ENCODE measurements at places on chromosomes 11 and 22.
A peak's percentile ranks its signal among the peaks of the same experiment; 100 is the strongest.

DNA sequence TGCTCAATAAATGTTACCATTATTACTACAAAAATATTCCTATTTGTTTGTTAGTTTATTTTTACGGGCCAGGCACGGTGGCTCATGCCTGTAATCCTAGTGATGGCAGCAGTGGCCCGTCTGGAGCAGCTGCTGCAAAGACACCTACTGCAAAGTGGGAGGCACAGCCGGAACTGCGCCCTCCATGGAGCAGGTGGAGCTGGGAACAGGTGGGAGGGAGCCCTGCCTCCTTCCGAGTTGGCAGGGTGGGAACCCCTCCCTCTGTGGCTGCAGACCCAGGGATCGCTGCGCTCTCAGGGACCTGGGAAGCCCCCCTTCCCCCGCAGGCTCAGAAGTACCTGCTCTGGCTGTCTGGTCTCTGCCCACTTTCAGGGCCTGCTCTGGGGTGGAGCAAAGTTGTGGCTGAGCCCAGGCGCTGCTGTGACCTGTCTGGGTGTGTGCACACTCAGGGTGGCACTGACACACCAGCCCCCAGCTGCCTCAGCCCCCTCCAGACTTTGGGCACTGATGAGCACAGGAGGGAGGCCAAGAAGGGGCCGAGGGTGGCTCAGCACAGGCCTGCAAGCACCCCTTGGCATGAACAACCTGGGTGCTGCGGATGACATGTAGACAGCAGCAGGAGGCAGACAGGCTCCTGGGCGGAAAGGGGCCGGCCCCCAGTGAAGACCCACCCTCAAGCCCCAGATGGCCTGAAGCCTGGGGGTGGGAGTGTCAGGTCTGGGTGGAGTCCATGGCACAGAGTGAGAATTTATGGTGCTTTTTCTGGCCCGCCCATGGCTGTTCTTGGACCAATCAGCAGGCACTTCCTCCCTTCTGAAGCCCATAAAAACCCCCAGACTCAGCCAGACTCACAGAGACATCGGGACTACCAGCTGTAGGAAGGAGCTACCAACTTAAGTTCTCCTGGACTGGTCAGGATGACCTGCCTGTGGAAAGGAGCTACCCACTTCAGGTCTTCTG lies 103.7 kb upstream of the CLMP start:
- no peak for DNase-seq

DNA sequence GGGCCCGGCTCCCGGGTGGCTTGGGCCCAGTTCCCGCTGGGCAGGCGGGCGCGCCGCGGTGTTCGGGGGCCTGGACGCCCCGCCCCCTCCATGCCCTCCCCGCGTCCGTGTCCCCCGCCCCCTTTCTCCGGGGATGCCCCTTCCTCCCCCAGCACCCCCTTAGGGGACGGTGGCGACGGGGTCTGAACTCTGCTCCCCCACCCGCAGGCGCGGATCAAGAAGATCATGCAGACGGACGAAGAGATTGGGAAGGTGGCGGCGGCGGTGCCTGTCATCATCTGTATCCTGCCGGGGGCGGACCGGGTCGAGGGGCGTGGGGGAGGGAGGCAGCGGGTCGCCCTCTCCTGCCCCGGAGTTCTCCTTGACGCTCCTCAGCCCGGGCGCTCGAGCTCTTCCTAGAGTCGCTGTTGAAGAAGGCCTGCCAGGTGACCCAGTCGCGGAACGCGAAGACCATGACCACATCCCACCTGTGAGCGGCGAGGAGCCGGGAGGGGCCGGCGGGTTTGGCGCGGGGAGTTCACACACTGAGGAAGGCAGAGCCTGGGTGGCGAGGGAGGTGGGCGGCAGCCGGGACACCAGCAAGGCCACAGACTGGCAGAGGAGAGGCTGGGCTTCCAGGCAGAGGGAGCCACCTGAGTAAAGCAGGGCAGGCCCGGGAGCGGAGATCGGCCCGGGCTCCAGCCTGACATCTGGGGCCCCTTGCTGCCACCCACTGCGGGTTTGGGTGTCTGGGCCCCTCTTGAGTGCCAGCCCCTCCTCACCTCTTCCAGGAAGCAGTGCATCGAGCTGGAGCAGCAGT lies 546 bp downstream of the DRAP1 start:
- peak; percentile 11 for DNase-seq

DNA sequence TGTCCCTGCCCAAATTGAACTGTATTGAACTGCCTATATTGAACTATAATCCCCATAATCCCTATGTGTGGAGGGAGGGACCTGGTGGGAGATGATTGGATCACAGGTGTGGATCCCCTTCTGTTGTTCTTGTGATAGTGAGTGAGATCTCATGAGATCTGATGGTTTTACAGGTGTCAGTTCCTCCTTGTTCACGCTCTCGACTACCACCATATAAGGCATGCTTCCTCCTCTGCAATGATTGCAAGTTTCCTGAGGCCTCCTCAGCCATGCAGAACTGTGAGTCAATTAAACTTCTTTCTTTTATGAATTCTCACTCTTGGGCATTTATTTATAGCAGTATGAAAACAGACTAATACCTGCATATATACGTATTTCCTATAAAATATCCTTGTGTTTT lies 206.5 kb upstream of the PDGFD start:
- no peak for DNase-seq

DNA sequence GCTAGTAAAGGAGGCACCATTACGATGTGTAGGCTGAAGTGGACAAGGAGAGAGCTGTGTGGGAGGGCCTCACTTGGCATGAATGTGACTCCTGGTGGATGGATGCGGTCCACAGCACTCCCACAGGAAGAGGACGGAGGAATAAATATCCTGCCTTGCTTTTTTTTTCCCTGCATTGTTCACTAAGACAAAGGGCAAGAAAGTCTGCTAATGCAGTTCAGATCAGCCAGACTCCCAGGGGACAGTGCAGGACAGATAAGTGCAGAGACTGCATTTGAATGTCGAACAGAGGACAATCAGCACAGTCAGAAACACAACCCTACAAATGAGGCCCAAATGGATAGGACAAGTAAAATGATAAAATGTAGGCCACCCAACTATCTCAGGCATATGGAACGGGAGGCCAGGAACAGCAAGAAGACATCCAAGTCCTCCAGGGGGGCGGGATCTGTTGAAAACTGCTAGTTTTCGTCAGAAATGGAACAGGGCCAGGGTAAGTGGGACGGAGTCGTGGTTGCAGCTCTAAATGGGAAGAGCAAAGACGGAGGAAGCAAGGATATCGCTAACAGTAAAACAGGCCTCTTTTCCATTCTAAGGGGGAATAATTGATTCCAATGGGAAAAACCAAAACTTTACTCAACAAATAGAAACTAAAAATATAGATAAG lies 25.2 kb upstream of the OR8B8 start:
- no peak for DNase-seq

DNA sequence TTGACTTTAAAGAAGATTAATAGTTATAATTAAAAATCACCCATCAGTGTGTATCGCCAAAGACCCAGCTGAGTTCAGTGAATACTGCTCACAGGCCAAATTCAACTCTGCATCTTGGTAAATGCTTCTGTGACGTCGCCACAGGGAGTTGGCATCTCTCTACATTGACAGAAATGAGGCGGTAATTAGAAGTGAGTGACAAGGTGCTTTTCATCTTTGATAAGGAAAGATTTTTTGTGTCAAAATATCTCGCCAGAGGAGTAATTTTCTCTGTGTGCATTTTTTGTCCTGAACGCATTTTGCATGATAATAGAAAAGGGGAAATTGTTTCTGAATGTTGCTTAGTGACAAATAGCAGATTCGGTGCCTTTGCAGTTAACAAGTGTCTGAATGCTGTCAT lies 345.8 kb downstream of the CNTN5 start:
- DNase-seq: no peak

DNA sequence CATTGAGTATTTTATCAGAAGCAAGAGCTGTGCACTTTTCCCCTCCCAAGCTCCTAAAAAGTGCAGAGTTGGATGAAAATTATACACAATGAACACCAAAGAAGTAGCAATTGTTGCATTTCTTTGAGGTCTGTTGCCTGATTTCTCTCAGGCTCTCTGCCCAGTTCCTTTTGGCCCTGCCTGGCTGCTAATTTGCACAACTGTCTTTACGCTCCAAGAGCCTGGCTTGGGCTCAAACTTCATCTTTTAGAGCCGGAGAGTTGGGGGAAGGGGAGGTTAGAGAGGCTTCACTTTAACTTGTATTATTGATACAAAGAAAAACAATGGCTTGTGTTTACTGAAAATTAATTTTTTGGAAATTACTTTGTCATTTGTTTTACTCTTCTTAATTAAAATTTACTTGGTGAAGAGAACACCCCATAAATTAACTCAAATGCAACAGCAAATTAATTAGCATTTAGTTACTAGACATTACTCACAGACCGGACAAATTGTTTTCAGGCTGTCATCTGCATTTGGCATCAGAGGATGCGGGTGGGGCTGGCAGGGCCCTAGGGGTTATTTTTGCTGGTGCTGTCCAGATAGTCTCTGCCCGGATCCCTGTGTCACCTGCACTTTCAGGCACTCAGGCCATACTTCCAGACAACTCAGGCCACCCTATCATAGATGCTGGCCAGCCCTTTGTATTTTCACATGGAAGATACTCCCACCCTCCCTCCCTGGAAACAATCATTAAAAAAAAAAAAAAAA lies 407.3 kb downstream of the NXPE2 start:
- no peak for DNase-seq

GRCh38 chr11:5297721-5298323 lies 3.9 kb downstream of the OR51B4 start:
- DNase-seq: no peak

DNA sequence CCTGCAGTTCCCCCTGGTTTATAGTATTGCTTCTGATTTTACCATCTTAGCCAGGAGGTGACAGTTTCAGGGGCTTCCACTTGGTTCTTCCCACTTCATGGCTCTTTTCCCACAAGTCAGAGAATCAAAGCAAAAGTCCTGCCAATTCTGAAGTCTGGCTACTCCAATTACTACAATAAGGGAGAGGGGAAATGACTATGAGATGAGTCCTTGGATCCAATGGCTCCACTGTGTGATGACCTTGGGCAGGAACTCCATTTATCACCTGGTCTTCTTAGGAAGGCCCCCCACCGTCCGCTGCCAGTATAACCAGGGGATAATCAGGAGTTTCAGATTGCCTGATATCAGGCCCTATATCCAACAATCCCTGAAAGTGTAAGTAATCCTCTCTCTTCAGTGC lies 31.6 kb upstream of the CCND1 start:
- no peak for DNase-seq

GRCh38 chr11:44868021-44868420 lies 82.7 kb downstream of the TP53I11 start:
- DNase-seq: no peak

GRCh38 chr11:88354912-88355311 lies 17.4 kb upstream of the CTSC start:
- no peak for DNase-seq

- DNase-seq: no peak
These were observed 17.2 kb downstream of the CLDN25 start for GRCh38 chr11:113796663-113797259.

GRCh38 chr22:17087498-17088131 lies 2.8 kb downstream of the IL17RA start:
- DNase-seq: no peak

- DNase-seq: no peak
These were observed 151.3 kb downstream of the SHANK2 start for GRCh38 chr11:71101046-71101445.

DNA sequence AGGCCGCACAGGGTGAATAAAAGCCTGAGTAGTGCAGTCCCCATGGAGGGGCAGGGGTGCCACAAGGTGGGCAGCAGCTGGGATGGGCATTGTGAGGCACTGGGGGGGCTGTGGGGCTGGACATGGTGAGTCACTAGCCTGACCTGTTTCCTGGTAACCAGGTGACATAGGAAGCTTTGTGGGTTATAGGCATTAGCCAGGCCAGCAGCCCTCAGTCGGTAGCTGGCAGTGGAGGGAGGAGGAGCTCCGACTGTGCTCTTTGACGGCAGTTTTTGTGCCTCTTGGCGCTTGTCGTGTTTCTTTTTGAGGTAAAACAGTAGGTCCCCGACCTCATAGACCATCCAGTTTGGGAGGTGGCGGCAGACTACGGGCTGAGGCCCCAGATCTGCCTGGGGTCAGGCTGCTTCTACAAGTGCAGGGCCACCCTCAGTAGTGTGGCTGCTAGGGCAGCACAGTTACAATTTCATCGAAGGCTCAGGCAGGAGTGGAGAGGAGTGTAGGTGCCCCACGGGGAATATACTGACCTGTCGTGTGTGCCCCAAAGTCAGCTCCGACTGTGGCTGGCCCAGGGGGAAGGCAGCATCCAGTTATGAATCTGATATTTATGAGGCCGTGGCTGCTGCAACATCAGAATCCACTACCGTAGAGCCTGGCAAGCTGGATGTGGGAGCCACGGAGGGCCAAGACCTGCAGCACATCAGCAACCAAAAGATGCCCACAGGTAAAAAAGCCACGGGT lies 107.7 kb downstream of the CRYBB2 start:
- no peak for DNase-seq

DNA sequence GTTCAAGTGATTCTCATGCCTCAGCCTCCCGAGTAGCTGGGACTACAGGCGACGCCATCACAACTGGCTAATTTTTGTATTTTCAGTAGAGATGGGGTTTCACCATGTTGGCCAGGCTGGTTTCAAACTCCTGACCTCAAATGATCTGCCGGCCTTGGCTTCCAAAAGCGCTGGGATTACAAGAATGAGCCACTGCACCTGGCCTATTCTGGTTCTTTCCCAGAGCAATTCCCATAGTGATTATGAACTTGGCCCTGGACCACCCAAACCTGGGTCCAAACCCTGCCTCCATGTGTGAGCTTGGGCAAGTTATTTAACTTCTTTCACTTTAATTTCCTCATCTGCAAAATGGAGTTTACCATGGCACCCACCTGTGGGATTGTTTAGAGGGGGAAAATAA lies 61.5 kb upstream of the HEPHL1 start:
- DNase-seq: no peak

DNA sequence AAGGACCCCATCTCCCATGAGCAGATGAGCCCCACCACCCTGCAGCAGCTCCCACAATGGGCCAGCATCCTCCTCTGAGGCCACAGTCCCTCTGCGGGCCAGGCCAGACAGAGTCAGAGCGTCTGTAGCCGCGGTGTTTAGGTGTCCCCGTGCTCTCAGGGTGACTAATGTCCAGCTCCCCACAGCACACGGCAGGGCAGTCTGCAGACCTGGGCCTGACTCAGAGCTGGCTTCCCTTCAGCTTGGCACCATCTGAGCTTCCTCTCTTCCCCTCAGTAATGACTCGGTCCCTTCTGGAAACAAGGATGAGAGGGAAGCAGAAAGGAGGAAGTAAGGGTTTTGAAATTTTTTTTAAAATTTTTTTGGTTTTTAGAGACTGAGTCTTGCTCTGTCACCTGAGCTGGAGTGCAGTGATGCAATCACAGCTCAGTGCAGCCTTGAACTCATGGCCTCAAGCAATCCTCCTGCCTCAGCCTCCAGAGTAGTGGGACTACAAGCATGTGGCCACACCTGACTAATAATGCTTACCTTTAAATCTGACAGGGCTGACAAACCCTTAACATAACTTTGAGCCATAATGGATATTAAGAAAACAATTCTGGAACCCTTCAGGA lies 28.5 kb downstream of the LRRC74B start:
- DNase-seq: no peak

DNA sequence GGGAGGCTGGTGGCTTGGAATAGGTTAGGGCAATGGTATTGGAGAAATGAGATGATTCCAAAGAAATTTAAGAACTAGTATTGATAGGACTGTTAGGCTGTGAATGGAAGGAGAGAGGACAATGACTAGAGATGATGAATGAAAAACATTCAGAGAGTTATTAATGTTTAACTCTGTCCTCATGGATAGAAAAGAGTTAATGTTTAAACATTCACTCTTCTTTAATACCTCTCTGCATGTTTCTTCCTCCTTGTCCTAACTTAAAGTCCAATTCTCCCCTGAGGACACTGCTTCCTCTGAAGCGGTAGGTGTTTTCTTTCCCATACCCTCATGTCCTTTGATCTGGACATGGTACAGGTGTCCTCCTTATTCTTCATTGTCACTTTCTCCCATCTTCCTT lies 13.4 kb downstream of the CHEK1 start:
- no peak for DNase-seq

- DNase-seq: no peak
These were observed 14.5 kb upstream of the PPARA start for GRCh38 chr22:46135611-46136485.
